ENCODE measurements at places on chromosomes 2 and 18.

GRCh38 chr2:214896274-214896673 is 86.8 kb upstream of the BARD1 start:
- DNase-seq: no peak

- DNase-seq: no peak
These were observed 83.8 kb upstream of the CCDC150 start for GRCh38 chr2:196555726-196556125.

GRCh38 chr2:134292514-134292913 is 38.6 kb downstream of the MGAT5 start:
- no peak for DNase-seq

DNA sequence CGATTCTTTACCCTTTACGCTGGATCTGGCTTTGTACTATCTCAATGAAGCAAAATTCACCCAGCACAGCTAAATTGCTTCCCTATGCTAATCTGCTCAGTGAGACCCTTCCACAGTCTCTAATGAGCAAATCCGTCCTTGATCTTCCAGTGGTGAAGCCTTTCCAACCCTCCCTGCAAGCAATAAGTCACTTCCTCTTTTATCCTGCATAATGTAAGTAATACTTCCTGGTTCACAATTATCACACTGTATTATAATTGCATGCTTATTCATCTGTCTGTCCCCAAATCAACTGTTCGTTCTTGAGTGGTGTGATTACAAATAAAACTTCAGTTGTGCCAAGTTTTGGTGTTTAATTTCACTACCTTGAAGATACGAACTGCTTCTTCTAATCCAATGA is 404.0 kb downstream of the ADCYAP1 start:
- DNase-seq: no peak

- DNase-seq: no peak
These were observed 57.9 kb downstream of the LIPG start for GRCh38 chr18:49619801-49620200.

DNA sequence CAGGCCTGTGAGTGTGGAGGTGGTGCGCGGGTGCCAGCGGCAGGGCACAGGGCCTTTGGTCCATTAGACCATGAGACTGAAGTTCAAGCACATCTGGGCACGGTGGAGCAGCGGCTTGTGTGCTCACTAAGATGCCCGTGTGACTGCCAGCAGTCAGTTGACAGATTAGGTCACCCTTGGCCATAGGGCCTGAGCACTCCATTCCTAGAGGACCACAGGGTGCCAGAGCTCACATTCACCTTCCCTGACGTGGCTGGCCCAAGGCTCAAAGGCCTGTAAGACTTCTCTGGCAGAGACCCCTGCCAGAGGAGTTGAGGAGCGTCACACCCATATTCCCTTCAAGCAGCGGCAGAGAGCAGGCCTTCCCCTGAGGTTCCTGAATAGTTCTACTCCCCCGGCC is 650 bp downstream of the LHCGR start:
- no peak for DNase-seq

DNA sequence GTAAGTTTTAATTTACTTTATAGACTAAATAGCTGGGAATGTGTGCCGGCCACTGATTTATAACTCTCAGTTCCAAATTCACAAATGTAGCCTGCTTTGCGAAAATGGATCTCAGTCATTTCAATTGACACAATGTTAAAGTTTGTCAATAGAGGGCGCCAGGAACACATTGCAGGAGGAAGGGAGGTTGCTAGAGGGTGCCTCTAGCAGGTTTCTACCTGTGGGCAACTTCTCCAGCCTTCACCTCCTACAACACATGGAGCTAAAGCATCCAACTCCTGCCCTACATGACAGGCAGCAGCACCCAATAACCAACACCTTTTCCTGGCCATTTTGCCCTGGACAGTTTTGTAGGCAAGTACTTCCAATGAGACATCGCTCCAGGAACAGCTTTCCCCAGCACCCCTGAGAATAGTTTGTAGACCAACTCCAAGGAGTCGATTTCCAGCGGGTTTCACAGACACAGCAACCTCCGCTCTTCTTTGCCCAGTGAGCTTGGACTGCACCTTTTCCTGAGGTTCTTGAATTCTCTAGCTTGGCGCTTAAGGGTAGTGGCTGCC is 784.8 kb upstream of the CDH2 start:
- DNase-seq: no peak

- DNase-seq: no peak
These were observed 146.3 kb downstream of the ATL2 start for GRCh38 chr2:38230756-38231155.

GRCh38 chr2:219457784-219458369 is 23.2 kb downstream of the SPEG start:
- DNase-seq: peak; percentile 34

DNA sequence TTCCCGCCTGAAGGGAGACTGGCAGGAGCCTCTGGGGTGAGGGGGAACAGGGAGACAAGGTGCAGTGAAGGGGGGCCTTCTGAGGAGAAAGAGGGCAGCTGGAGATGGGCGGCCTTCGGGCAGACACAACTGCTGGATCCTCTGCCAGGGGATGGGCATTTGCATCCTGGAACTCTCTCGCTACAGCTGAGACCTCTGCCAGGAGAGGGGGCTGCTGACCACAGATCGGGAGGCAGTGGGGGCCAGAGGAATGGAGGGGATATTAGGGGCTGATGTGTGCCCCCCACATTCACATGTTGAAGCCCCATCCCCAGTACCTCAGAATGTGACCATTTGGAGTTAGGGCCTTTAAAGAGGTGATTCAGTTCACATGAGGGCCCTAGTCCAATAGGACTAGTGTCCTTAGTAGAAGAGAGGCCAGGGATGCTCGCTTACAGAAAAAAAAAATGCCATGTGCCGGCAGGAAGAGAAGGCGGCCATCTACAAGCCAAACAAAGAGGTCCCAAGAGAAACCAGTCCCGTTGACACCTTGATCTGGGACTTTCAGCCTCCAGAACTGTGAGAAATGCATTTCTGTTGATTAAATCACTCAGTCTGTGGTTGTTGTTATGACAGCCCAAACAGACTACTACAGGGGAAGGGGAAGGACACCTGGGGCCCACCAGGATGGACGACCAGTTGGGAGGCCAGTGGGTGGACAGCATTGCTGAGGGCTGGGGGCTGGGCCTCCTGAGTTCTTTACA is 50.0 kb downstream of the TRABD2A start:
- no peak for DNase-seq

DNA sequence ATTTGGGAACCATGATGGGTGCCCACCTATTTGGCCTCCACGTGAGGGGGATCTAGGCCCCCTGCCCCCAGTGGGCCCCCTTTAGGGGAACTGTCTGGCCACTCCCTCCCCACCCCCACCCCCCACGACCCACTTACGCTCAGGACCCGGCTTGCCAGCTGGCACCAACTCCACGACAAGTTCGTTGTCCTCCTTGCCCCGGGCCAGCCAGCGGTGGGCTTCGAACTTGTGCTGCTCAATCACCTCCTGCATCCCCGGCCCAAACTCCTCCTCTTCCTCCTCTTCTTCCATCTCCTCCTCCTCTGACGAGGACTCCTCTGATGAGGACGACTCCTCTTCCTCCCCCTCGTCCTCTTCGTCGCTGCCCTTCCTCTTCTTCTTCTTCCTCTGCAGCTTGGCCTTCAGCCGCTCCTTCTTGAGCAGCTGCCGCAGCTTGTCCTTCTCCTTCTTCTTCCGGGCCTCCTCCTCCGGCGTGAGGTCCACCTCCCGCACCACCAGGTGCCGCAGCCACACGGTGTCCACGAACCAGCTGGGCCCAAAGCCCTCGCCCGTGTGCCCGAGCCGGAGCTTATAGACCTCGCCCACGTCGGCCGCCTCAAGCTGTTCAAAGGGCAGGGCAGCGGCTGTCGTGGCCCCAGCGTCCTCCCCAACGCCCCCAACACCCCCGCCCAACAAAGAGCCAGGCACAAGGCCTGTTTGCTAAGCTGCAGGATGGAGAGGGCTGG is 96.9 kb downstream of the LOXHD1 start:
- DNase-seq: no peak

- peak; percentile 24 for DNase-seq
These were observed 43.6 kb upstream of the IHH start for GRCh38 chr2:219104107-219105035.

DNA sequence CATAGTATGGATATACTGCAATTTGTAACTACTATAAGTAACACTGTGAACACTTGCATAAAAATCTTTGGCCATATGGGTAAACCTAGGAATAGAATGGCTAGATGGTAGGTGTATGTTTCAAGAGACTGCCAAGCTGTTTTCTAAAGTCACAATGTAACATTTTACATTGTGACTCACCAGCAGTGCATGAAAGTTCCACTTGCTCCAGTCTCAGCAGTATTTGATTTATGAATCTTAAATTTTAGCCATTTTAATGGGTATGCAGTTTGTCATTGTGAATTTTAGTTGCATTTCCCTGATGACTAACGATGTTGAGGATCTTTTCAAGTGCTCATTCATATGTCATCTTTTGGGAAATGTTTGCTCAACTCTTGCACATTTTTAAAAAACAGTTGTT is 86.1 kb downstream of the FARSB start:
- DNase-seq: no peak

- DNase-seq: no peak
These were observed 46.7 kb downstream of the REEP1 start for GRCh38 chr2:86290596-86291327.

- no peak for DNase-seq
These were observed 40.5 kb downstream of the IRS1 start for GRCh38 chr2:226758921-226759640.

DNA sequence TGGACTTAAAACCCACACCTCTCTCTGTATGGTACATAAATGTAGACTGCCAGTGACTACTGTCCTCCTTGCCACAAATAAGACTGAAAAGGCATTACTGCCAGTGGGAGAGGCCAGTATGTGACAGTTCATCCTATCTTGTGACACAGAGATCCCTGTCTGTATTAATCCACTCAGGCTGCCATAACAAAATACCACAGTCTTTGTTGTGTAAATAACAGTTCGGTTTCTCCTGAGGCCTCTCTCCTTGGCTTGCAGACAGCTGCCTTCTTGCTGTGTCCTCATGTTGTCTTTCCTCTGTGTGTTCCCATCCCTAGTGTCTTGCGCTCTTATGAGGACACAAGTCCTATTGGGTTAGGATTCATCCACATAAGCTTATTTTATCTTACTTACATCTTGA is 46.4 kb upstream of the IL1RL1 start:
- no peak for DNase-seq

DNA sequence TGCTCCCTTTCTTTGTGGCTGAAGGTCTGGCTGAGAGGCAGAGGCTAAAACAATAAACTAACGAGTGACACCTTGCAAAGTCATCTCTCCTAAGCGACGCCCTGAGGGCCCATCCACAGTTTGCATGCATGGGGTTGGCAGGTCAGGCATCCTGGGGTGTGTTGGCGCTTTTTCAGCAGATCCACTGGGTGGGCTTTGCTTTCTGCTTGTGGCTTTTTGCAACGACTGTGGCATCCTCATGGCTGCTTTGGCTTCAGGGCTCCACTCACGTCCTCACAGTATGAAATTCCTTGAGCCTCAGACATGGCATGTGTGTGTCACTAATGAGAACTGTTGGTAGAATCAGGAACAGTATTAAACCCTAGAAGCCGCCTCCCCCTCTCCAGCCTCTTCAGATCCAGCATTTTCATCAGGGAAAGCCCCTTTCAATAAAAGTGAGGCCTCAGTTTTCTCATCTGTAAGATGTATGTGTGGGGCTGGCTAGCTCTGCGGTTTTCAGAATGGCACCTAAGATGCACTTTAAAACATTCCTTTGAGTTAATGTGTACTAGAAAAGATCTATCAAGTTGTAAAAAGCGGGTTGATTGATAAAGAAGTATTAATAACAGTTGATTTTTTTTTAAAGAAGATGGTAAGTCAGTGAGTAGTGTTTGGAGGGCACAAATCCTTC is 72.5 kb downstream of the SH3BP4 start:
- no peak for DNase-seq

DNA sequence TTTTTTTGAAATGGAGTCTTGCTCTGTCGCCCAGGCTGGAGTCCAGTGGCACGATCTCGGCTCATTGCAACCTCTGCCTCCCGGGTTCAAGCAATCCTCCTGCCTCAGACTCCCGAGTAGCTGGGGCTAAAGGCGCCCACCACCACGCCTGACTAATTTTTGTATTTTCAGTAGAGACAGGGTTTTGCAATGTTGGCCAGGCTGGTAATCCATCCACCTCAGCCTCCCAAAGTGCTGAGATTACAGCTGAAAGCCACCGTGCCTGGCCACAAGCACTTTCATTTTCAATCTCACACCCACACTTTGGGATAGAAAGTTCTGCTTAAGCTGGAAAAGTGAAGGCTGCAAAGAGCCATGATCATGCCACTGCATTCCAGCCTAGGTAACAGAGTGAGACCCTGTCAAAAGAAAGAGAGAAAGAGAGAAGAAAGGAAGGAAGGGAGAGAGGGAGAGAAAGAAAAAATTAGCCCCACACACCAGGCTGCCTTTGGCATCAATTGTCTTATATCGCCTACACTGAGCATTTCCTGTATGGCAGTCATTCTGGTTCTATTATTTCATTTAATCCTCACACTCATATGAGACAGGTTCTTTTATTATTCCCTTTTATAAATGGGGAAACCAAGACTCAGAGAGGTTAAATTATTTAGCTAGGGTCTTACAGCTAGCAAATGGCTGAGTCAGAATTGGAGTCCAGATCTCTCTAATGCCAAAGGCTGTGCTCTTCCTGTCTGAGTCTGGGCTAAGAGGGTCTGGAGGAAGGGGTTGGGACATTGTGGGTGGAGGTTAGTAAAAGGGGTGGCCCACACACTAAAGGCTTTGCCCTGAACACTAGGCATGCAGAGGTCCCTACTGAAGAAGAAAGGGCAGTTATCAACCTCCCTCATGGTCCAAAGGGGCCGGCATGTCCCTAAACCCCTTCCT is 37.9 kb upstream of the PKDCC start:
- peak; percentile 40 for DNase-seq

GRCh38 chr2:219553168-219553417 is 9.3 kb downstream of the TMEM198 start:
- DNase-seq: no peak

DNA sequence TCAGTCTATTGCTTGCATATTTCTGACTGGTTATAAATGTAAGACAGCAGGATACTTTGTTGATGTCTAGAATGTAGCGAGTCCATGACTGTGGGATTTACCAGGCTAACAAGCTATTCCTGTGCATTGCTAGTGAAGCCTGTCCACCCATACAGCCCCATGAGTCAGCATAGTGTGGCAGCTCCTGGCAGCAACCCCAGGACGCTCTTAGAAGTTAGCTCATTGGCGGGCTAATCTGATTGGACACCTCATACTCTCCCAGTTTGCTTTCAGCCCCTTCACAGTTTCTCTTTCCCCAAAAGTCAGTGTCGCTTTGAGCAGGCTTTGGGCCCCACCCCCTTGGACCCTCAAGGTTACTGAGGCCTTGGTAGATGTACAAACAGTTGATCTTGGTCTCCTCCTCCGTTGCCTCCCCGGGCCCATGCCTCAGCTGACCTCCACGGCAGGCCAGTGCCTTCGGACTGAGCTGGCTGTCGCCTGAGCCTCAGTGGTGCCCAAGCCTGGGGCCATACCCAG is 48.0 kb downstream of the COA5 start:
- no peak for DNase-seq

Measured in activated CD4-positive, alpha-beta T cell treated with anti-CD3 and anti-CD28 coated beads for 48 hours (primary cell).